ENCODE measurements at places on chromosomes 7 and 10. TPM values are rescaled to one million over a fixed set of nuclear protein-coding genes. Genes with fewer than 3 reads are reported as not detected.

DNA sequence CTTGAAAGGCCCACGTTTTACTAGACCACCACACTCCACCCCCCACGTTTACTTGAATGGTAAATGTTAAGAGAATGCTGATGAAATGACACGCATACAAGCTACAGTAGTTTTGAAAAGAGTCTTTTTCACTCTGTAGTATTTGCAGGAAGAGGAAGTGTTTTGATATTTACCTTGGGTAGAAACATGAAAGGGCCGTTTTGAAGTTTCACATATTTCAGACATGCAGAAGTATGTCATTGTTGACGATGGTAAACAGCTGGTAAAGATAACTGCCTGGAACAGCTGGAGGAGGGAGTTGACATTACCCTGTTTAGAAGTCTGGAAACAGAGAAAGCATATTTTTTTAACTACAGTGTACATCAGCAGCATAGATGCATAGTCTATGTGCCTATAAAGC lies 160.7 kb downstream of the NXPH1 start:
- DNase-seq: no peak

DNA sequence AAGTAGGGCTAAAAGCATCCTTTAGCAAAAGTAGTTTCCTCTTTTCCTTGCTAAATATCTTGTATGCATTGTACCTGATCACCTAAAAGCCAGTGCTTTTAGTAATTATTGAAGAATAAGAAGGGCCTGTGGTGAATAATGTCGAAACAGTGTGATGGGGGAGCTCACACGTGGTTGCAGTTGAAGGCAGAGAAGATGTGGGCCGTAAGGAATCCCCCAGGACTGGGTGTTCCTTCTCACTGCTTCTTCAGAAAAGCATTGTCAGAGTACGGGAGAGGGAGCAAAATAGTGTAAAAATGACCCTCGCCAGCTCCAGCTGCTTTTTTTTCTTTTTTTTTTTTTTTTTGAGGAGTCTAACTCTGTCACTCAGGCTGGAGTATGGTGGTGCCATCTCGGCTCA lies 201.1 kb downstream of the NSUN6 start:
- no peak for DNase-seq

GRCh38 chr7:42139751-42140150 lies 97.3 kb downstream of the GLI3 start:
- no peak for DNase-seq

NRCAM gene
- total RNA-seq: 0.11 TPM

DNA sequence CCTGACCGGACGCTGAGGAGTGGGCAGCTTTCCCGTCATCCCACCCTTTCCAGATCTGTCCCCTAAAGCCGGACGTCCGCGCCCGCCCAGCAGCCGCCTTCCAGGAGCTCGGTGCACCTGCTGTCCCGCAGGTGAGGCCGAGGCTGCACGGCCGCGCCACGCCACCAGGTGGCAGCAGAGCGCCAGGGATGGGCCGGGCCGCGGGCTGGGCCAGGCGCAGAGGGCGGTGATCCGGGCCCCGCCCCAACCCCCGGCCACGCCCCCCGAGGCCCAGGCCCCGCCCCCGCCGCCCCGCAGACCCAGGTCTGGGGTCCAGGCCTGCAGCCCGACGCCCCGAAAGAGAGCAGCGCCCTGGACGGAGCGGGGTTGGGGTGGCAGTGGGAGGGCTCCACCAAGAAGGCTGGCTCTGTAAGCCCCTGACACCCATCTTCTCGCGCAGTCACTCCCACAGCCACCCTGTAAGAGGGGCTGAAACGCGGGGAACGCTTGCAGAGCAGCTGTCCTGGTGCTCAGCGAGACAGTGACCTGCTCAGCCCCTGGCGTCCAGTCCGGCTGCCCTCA lies 32.2 kb downstream of the FOXL3 start:
- DNase-seq: peak; percentile 75

DNA sequence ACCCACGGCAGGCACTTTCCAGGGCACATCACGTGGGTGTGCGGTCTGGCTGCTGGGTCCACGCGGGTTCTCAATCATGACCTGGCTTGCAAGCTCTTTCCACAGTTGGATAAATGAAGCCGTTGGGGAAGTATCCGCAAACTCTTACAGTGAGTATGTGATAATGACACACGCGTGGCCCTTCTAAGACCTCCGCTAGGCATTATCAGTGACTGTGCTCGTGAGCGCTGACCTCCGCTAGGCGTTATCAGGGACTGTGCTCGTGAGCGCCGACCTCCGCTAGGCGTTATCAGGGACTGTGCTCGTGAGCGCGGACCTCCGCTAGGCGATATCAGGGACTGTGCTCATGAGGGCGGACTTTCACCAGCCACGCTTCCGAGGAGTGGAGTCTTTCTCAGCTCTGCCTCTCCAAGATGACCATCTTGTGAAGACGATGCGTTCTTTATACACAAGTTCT lies 107.0 kb downstream of the WDR37 start:
- DNase-seq: no peak

AGBL3 gene
- total RNA-seq: 3.3 TPM

GRCh38 chr7:73312831-73313520 lies 4.3 kb upstream of the NSUN5 start:
- DNase-seq: no peak

CDH23 gene
- 0.21 TPM for total RNA-seq

DNA sequence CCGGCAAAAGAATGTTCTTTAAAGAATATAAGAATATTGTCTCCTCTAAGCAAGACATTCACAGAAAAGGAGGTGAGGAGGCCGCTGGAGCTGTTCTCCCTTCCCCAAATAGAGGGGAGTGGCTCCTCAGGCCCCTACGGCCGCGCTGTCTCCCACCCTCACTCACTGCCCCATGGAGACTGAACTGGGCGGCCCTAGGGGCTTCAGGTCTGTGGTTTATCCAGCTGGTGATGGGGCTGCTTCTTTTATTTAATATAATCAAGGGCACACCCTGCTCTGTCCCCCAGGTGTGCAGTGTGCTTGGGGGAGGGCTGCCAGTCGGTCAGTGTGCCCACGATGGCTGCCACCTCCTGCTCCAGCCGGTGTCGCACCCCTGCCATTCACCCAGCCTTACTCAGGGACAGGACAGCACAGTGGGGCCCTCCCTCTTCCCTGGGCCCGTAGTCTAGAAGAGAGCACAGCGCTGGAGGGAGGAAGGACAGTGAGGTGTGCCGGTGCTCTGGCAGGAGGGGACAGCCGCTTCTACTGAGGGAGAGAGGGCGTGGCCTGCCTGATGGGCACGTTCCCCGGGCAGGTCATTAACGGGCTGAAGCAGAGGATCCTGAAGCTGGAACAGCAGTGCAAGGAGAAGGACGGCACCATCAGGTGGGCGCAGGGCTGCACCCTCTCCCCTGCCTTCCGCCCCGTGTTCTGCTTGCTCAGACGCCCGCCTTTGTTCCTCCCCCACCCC lies 23.4 kb downstream of the IQCE start:
- no peak for DNase-seq

DLX5 gene
- total RNA-seq: 1.3 TPM

DNA sequence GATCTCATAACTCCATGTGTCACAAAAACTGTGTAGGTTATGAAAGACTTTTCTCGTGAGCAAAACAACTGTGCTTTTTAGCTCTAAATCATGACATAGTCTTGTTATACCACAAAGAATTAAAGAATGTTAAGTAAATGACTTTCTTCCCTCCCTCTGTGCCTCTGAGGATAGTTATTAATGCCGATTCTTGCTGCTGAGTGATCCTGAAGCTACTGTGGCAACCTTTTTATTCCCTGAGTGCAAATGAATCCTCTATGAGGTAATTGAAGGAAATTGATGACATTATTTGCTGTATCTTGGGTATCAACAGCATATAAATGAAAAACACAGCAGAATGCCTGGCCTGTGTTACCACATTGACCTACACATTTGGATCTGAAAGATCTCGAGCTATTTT lies 142.2 kb upstream of the HDAC9 start:
- DNase-seq: no peak

LBX1 gene
- 0.06 TPM for total RNA-seq

CYP26C1 gene
- not detected for total RNA-seq

DNA sequence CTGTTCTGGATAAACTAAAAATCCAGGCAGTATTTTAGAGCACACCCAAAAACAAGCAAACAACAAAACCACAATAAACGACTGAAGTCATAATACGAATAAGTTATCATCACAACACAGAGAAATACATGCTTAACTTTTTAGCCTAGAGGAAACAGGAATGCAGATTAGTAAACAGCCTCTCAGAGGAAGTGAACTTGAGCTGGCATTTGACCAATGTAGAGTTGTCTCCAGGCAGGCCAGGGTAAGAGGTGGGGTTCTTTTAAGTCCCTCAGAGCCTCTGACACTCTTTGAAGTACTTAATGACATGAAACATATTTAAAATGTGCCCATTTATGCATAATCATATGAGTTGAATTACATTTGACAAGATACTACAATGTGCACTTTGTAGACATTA lies 43.3 kb upstream of the PLXDC2 start:
- no peak for DNase-seq

DNA sequence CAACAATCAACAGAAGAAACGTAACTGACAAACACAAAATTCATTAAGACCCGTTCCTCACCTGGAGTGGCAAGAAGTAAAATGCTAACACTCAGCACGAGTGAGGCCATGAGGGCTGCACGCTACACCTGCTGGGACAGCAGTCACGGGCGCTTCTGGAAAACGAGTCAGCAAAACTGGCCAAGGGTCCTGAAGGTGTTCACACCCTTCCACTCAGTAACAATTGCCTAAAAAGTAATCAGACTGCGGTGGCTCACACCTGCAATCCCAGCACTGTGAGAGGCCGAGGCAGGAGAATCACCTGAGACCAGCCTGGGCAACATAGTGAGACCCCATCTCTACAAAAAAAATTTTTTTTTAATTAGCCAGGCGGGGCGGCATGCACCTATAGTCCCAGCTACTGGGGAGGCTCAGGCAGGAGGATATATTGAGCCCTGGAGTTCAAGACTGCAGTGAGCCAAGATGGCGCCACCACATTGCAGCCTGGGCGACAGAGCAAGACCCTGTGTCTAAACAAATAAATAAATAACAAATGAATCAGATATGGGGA lies 199.1 kb downstream of the MAD1L1 start:
- no peak for DNase-seq

DNA sequence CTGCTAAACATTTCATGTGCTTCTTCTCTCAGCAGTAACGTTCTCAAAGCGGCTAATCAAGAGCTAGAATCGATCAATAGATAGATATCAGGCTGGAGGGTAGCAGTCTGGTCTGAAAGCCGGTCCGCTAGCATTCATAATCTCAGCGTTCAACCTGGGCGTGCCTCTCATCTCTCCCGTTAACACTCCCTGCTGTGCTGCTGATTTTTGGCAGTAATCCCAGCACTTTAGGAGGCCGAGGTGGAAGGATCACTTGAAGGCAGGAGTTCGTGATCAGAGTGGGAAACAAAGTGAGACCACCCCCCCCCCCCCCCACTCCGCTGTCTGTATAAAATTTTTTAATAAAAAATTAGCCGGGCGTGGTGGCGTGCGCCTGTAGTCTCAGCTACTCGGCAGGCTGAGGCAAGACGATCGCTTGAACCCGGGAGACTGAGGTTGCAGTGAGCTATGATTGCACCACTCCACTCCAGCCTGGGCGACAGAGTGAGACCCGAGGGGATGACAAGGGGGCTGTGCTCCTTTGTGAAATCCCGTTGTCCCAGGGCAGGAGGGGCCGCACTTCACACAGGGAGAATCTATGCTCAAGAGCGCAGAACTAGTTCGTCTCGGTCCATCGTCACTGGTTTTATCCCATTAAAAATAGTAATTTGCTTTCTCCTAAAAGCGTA lies 624 bp upstream of the CEP55 start:
- DNase-seq: peak; percentile 62

RNF32 gene
- 1.6 TPM for total RNA-seq

DNA sequence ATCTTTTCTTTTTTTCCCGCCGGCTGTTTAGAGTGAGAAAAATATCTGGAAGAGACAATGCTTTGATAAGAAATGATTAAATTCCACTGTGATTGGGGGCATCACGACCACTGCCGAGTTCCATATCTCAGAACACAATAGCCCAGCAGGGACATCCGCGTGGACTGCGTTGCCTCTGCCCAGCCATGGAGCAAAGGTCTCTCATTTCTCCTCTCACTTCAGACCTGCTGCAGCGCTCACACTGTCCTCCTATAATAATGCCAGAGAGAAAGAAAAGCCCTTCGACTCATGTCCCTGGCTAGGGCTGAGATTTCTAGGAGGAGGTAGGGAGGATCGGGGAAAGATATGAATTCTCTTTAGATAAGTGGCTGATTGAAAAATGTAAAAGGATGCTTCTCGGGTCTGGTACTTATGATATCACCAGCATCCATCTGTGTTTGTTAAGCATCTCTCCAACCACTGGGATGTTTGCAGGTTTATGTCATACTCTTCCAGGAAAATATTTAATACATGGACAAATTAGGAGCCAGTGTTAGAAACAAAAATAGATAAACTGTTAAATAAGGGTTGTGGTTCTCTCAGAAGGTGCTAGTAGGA lies 472.9 kb upstream of the AKR1E2 start:
- peak; percentile 4 for DNase-seq

GRCh38 chr7:148277042-148277660 lies 313.4 kb upstream of the C7orf33 start:
- no peak for DNase-seq

GRCh38 chr10:124645467-124646095 lies 98.6 kb downstream of the FAM53B start:
- no peak for DNase-seq

- peak; percentile 52 for DNase-seq
Observed at GRCh38 chr10:88810196-88810961, 7.8 kb downstream of the LIPM start.

MICU1 gene
- 26.7 TPM for total RNA-seq

DNA sequence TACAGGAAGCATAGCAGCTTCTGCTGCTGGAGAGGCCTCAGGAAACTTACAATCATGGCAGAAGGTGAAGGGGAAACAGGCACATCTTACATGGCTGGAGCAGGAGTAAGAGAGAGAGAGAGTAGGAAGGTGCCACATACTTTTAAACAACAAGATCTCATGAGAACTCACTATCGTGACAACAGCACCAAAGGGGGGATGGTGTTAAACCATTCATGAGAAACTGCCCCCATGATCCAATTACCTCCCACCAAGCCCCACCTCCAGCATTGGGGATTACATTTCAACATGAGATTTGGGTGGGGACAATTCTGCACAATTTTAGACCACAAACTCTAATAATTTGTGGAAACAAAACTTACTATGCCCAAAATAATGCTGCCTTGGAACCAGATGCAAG lies 16.8 kb upstream of the ARMC3 start:
- DNase-seq: no peak

TWIST1 gene
- total RNA-seq: 35.5 TPM

GRCh38 chr7:33669251-33669670 lies 236.1 kb upstream of the BMPER start:
- DNase-seq: peak; percentile 70

GRCh38 chr7:107446988-107447387 lies 22.9 kb upstream of the GPR22 start:
- DNase-seq: peak; percentile 39

- DNase-seq: no peak
Observed at GRCh38 chr10:31102421-31102820, 70.8 kb upstream of the ZNF438 start.

- DNase-seq: no peak
Observed at GRCh38 chr10:48470893-48471805, 133.7 kb downstream of the ARHGAP22 start.

Measured in Daoy (cell line).